BJ (cell line): ENCODE measurements at places on chromosomes 13 and 19.

DNA sequence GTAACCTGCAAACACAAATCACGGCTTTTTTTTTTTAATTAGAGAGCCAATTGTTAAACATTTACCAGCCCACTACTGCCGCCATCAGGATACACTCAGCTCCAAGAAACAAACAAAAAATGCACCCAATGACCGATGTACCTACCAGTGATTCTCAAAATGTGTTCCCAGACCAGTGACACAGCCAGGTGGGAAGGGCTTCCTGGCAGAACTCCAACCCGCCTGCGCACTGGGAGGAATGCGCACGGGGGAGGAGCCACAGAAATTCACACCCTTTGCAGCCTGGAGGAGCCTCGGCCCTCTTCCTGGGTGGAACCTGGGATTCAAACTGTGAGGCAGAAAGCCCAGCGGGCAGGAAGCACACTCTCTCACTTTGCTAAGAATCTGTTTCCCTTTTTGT, 255.9 kb downstream of the TBC1D4 start:
- no peak for DNase-seq

DNA sequence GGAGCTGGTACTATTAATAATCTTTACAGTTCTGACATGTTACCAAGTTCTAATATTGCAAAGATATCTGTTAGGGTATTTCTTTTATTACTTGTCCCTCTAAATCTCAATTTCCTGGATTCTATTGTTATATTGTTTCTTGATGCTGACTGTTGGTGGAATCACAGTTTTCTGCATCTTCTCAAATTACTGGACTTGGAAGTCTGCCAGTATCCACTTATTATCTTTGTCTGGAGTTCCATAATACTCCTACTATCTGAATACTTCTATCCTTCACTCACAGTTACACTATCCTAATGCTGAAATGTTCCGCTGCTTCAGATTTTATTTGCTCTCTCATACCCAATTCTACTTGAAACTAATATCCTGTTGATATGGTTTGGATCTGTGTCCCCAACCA, 1985.7 kb upstream of the PRR20A start:
- DNase-seq = no peak

DNA sequence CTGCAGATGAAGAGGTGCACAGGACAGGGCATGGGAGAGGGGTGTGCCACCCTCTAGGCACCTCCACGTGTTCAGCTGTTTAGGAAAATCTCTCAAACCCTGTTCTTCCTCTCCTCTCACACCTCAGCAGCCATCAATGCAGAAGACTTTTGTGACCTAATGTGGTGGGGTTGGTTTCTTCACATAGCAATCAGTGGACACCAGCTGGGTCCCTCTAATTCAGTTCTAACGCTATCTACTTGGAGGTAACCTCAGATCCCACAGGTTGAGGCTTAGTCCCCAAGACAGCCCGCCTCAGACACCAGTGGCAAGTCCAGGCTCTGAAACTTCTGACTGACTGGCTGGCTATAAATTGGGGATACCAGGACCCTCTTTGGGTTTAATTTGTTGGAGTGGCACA, 69.9 kb upstream of the ANKRD10 start:
- DNase-seq = no peak

GRCh38 chr19:29562299-29563297, 36.8 kb downstream of the VSTM2B start:
- no peak for DNase-seq

DNA sequence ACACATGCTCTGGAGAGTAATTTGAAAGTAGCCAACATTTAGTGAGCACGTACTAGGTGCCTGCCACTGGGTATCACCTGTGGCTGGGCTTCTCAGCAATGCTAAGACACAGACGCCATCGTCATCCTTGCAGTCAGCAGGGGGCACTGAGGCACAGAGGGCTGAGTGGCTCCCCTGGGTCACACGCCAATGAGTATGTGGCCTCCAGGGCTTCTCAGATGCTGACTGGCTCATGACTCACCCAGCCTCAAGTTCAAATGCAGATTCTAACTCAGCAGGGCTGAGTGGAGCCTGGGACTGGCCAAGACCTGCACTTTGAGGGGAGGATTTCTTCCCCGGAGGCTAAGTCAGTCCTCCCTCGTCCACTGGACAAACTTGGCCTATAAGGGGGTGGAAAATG, 115.1 kb upstream of the CACNA1A start:
- peak; percentile 82 for DNase-seq

DNA sequence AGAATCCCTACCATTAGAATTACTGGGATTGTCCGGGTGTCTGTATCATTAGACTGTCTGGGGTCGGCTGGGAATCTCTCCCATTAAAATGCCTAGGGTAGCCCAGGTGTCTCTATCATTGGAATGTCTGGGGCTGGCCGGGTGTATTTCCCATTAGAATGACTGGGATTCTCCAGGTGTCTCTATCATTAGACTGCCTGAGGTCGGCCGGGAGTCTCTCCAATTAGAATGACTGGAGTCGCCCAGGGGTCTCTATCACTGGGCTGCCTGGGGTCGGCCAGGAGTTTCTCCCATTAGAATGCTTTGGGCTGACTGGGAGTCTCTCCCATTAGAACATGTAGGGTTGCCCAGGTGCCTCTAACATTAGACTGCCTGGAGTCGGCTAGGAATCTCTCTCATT, 1560.7 kb downstream of the UQCRFS1 start:
- no peak for DNase-seq

DNA sequence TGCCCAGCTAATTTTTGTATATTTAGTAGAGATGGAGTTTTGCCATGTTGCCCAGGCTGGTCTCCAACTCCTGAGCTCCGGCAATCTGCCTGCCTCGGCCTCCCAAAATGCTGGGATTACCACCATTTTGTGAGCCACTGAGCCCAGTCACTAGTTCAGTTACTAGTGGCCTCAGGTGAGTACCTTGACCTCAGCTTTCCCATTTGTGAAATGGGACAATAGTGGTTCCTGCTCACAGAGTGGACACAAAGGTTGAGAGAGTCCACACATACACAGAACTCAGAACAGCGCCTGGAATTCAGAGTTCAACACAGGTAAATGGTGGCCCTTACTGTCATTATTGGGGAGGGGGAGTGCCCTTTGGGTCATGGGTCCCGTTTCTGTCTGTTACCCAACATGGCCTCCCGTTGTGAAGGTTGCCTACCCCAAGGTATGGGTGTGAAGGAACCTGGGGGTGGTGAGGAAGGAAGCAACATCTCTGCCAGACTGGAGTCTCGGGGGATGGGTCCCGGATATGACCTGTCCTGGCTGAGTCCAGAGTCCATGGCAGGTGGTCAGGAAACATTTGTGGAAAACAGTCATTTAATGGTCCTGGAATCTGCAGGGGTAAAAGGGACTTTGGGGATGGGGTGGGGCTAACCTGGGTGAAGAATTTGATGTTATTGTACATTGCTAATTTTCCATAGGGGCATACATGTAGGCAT, 11.7 kb upstream of the IRGC start:
- DNase-seq = no peak
